Stimulated activated CD4-positive, alpha-beta T cell treated with anti-CD3 and anti-CD28 coated beads, Interleukin-2, amount 100 ng/mL, for 24 hours (primary cell): ENCODE measurements at places on chromosomes 11 and 22.

DNA sequence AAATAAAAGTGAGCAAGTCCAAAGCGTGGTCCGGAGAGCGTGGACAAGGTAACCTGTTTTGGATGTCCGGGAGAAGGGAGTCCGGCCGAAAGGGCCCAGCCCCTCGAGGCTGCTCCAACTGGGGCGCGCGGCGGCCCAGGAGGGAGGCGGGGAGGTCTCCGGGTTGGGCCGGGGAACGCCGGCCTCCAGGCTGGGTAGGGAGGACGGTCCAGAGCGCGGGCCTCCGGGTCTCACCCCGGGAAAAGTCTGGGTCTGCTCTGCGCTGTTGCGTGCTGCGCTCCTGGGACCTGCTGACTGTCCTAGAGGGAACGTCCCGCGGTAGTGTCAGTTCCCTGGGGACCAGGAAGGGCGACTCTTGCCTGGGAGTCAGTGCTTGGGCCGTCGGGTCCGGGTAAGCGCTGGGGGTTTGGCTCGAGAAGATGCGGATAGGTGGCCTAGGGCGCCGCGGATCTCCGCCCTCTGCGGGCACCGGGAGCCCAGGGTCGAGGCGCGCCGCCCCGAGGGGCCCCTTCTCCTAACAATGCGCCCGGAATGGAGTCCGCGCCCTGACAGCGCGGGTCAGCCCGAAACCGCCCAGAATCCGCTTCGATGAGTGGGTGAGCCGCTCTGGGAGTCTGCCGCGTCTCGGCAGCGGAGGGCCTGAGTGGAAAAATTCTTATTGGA lies 988 bp upstream of the FLI1 start:
- peak; percentile 49 for DNase-seq

DNA sequence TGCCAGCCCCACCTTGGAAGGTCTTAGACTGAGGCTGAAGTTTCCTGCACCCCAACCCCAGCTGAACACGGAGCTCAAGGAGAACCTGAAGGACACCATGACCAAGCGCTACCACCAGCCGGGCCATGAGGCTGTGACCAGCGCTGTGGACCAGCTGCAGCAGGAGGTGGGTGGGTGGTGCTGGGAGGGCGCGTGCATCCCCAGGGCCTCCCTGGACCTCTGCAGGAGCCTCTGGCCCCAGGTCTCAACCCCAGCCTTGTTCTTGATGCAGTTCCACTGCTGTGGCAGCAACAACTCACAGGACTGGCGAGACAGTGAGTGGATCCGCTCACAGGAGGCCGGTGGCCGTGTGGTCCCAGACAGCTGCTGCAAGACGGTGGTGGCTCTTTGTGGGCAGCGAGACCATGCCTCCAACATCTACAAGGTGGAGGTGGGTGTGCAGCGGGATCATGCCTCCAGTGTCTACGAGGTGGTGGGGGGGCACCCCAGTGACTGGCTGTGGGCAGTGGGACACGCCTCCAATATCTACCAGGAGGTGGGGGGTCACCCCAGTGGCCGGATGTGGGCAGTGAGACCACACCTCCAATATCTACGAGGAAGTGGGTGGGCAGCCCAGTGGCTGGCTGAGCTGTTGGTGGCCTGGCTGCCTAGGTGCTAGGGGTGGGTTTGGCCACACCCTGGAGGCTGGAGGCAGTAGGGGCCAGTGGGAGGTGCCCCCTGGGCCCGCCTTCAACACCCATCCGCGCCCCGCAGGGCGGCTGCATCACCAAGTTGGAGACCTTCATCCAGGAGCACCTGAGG lies 4.6 kb downstream of the CD151 start:
- DNase-seq = no peak

- DNase-seq = no peak
Measured at GRCh38 chr11:31214372-31214771, 155.2 kb downstream of the DCDC1 start.

GRCh38 chr22:44091021-44091721 lies 67.1 kb downstream of the PARVB start:
- peak; percentile 37 for DNase-seq

- no peak for DNase-seq
Measured at GRCh38 chr11:75400146-75400865, 988 bp downstream of the RPS3 start.

DNA sequence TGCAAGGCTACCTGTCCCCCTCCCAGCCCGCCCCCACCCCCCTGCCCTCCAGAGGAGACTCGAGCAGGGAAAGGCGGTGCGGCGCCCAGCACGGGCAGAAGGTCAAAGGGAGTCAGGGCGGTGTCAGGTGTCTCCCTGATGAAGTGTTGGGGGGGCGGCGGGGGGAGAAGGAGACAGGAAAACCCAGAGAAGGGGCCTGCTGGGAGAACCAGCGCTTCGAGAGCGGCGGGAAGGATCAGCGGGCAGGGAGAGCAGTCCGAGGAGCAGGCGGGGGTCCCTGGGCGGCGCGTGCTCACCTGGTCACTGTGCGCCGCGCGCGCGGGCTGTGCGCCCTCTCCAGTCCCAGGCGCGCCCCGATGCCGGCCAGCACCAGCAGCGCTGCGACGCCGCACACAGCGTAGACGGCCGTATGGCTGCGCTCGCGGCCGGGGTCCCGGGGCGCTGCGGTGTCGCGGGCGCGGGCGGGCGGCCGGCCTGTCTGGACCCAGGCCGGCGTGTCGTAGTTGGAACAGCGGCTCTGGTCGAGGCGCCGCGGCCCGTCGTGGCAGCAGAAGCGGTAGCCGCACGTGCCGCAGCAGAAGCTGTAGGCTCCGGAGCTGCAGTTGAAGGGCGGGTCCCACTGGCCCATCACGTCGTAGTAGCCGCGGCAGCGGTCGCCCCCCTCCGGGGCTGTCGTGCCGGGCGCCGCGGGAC lies 886 bp downstream of the SHISA8 start:
- no peak for DNase-seq

DNA sequence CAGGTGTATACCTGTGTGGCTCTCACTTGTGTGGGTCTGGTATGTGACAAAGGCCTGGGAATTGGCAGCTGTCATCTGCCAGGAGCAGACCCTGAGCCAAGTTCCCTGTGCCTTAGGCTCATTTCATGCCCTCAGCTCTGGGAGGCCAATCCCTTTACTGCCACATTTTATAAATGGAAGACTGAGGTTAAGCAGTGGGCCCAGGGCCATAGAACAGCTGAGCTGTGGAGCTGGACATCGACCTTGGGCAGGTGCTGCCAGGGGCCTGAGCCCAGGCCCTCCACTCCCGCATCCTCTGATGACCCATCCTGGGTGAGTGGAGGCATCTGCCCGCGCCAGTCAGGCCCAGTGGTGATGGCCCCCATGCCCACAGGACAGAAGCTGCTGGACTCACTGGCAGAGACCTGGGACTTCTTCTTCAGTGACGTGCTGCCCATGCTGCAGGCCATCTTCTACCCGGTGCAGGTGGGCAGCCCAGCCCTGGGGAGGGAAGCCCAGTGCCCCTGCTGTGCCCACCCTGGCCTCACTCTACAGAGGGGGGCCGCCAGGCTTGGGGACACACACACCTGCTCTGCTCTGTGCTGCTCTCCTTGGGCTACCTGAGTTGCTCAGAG lies 20.9 kb upstream of the ARHGAP8 start:
- no peak for DNase-seq

DNA sequence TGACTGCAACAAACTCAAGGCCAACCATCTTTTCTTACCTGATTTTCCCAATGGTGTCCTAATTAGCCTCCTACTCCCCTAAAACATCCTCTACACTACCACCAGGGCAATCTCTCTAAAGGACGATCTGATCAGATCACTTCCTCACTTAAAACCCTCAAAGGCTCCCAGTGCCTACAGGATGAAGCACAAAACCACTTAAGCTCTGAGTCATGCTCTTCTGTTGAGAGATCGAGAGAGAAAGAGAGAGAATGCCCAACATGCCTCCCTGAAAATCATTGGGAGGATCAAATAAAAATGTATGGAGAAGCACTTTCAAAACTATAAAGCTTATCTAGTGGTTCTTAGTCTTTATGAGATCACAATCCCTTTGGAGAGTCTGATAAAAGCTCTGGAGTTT lies 171.1 kb downstream of the CADM1 start:
- no peak for DNase-seq

DNA sequence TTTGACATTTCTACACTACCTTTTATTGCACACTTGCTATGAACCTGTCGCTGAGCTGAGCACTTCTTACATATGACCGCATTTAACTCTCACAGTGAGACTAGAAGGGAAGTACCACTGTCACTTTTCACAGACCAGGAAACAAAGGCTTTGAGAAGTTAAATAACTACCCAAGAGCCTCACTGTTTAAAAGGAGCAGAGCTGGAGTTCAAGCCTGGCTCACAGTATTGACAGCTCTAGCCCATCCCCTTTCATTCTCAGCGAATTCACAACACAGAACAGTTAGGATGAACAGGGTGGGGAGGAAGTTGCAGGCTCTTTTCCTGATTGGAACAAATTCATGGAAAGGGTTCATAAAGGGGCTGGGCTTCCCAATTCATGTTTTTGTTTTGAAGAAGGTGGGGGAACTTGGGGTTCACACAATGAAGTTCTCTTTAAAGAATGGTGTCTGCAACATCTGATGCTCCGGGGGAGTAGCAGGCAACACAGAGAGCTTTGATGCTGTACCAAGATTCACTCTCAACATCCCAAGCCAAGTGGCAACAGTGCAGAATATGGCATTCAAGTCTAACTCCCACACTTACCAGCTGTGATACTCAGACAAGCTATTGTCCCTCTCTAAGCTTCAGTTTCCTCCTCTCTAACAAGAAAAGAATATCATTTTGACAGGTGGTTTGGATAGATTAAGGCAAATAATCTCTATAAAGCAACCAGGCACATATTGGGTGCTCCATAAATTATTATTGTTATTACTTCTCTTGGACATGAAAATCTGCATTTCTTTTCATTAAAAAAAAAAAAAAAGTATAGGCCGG lies 17.2 kb downstream of the SCGB1A1 start:
- DNase-seq = no peak
